ENCODE measurements at places on chromosomes 16 and 17.

DNA sequence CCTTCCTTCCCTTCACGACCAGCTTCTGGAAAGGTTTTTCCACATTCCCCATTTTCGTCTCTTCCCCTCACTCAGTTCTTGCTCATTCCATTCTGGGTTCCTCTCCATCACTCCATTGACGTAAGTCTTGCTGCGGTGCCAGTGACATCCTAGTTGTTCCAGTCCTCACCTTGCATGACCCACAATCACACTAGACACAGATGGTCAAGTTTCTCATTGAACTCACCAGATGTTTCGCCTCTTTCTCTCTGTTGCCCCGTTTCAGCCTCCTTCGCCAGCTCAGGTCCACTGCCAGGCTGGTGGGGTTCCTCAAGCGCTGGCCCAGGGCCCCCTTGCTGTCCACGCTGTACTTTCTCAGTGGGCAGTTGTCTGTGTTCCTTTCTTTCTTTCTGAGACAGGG, 43.4 kb downstream of the CCDC42 start:
- DNase-seq: no peak

GRCh38 chr17:18124345-18125126, 16.0 kb downstream of the MYO15A start:
- no peak for DNase-seq

GRCh38 chr16:80056324-80056723, 455.8 kb upstream of the MAF start:
- no peak for DNase-seq

DNA sequence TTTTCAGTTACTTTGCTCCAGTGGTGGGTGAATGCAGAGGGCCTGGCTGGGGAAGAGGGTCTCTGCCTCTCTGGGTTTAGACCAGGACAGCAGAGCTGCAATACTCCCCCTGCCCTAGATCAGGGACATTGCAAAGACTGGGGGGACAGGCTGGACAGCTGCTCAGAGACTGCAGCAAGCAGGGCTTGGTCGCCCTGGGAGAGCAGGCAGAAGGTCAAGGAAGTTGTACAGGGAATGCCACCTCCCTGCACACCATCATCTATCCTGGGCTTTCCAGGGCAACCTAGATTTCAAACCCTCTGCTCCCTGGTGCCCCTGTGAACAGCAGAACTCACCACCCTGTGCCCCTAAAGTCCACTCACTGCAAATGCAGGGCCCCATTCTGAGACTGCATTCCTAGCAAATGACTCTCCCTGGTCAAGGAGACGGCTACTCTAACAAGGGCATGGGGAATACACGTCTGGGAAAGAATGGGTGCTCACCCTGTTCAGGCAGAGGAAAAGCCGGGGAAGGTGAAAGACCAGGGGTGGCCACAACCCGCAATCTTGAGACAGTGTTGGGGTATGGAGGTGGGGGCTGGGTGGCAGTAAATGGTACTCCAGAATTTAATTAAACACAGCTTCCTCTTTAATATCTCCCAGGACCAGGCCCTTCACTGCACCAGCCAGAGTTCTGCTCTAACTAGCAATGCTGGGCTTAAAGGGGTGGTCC, 1.0 kb downstream of the KIFC3 start:
- DNase-seq: no peak

DNA sequence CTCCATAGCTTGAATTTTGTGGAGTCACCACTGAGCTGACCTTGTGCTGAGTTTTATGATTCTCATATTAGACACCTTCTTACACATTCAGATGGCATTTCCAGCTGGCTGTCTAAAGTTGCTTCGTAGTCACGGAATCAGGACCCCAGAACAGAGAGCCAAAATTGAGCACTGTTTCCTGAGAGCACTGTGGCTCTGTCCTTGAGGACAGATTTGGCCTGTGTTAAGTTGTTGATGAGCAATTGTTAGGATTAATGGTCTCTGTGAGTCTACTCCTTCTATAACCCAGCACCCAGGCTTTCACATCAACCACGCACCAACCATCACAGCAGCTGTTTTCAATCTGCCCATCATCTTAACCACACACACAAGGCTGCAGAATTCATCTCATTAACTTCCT, 277.5 kb upstream of the HSBP1 start:
- DNase-seq: no peak

DNA sequence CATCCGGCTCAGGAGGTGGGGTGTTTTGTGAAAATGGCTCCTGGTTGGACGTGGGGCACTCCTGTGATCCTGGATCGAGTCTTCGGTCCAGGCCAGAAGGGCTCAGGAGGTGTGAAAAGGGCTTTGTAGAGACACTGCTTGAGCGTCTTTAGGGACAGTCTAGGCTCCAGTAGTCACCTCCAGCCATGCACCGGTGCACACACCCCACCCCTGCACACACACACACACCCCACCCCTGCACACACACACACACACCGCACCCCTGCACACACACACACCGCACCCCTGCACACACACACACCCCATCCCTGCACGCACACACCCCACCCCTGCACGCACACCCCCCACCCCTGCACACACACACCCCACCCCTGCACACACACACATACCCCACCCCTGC, 19.1 kb downstream of the CHMP1A start:
- DNase-seq: no peak

- no peak for DNase-seq
These were observed 34.5 kb downstream of the MAP1LC3B start for GRCh38 chr16:87426423-87427215.

DNA sequence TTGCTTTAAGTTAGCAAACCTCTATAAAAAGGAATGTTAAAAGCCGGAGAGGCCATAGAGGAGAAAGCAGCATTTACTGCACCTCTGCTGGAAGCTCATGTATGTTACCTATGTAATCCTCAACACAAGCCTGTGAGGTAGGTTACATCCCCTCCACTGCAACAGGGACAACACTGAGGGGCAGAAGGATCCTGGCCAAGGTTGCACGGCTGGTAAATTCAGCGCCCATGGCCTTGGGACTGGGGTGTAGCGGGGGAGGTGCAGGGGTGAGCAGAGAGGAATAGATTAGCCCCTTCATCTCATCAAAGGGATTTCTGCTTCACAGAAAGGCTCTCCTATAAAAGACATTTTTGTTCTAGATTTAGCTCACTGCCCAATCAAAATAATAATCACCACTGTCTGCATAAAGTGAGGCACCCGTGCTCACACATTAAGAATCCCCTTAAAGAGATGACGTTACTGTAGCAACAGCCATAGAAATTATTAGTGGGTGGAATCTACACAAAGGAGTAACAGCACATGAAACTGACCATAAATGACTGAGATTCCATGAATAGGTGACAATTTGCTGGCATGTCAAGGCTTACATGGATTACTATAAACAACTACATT, 3.3 kb downstream of the ZCCHC14 start:
- DNase-seq: no peak

DNA sequence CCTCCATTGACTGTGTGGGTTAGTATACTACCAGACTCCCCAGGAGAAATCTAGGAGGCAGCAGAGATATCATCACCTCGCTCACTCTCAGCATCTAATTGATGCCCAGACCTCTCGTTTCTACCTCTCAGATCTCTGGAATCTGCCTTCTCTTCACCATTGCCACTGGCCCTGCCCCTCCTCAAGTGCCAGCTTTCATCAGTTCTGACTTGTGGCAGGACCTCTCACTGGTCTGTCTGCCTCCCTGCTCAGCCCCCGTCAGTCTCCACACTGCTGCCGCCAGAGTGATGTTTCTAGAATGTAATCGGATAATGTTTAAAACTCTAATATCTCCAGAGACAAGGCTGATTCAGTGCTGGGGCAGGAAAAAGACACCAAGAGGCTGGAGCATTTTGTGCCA, 15.2 kb downstream of the GAN start:
- DNase-seq: no peak

DNA sequence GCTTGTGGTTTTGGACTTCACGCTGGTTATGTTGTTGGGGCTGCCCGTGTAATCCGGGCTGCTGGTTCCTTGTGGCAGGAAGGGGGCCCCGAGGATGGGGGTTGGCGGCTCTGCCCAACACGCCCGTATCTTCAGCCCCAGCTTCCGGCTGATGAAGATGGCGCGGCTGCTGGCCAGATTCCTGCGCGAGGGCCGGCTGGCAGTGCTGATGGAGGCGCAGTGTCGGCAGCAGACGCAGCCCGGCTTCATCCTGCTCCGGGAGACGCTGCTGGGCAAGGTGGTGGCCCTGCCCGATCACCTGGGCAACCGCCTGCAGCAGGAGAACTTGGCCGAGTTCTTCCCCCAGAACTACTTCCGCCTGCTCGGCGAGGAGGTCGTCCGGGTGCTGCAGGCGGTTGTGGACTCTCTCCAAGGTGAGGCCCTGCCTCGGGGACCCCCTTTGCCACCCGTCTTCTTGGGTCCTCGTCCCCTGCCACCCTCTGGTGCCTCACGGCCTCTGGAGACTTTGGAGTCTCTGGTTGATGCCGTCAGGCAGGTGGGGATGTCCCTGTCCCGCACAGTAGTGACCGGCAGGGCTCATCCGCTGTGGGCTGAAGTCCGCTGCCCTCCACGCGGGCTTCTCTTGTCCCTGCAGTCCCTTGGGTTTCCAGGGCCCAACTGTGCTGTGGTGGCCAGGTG, 2.2 kb downstream of the TELO2 start:
- DNase-seq: no peak

- DNase-seq: no peak
These were observed 30.0 kb downstream of the STH start for GRCh38 chr17:46028981-46029565.

All from CD4-positive, alpha-beta T cell treated with Interferon gamma for 1 hour (primary cell).